Caki2 (cell line): ENCODE measurements at places on chromosomes 4 and X. TPM values are rescaled to one million over a fixed set of nuclear protein-coding genes. Genes with fewer than 3 reads are reported as not detected.

SPACA5B gene
- not detected in 2 replicates for total RNA-seq

DNA sequence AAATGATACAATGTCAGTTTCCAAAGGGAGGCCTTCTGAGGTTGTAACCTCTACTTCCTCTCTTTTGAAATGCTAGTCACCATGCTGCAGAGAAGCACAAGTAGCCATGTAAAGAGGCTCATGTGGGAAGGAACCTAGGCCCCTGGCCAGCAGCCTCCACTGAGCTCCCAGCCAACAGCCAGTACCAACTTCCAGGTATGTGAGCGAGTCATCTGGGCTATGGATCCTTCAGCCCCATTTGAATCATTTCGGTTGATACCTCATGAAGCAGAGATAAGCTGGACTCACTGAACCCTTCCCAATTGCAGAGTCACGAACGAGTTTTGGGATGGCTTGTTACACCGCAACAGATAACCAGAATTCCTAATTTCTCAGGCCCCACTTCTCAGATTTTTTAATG, 187.0 kb upstream of the LDB2 start:
- DNase-seq: no peak

- no peak for DNase-seq
Measured at GRCh38 chr4:111028795-111029194, 405.9 kb upstream of the PITX2 start.

DNA sequence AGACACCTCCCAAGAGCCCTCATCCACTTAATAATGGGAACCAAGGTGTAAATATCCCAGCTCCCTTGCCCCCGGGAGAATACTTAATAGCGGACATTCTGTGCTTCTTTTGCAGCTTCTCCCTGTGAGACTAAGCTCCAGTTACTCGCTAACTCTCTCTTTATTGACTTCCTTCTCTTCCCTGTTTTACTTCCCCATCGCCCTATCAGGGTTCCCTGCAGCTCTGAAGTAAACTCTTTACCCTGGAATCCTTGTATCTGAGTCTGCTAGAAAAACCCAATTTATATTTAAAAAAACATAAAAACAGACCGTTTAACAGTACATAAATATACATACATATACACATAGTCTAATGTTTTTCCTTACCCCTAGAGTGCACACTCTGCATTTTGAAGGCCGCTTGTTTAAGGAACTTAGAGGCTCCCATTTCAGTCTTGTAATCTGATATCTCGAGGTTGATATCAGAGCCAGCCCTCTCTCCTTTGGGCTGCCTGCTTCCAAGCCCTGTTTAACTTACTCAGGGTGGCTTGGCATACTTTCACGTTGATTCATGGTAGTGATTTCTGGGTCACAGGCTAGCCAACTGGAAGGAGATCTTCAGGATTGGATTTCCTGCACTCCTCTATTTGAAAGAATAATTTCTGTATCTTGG, 177.4 kb upstream of the SCML1 start:
- peak; percentile 78 for DNase-seq

GRCh38 chr4:74391890-74392475, 27.0 kb downstream of the EREG start:
- DNase-seq: no peak

- no peak for DNase-seq
Measured at GRCh38 chr4:146927695-146928094, 18.0 kb downstream of the TTC29 start.
